Myocyte (in vitro differentiated cells): ENCODE measurements at places on chromosomes 2 and 18. TPM values are rescaled to one million over a fixed set of nuclear protein-coding genes. Genes with fewer than 3 reads are reported as not detected.
A peak's percentile ranks its signal among the peaks of the same experiment; 100 is the strongest.

Gene ASB18
- 0.24 and 0.31 TPM in 2 replicates for total RNA-seq

DNA sequence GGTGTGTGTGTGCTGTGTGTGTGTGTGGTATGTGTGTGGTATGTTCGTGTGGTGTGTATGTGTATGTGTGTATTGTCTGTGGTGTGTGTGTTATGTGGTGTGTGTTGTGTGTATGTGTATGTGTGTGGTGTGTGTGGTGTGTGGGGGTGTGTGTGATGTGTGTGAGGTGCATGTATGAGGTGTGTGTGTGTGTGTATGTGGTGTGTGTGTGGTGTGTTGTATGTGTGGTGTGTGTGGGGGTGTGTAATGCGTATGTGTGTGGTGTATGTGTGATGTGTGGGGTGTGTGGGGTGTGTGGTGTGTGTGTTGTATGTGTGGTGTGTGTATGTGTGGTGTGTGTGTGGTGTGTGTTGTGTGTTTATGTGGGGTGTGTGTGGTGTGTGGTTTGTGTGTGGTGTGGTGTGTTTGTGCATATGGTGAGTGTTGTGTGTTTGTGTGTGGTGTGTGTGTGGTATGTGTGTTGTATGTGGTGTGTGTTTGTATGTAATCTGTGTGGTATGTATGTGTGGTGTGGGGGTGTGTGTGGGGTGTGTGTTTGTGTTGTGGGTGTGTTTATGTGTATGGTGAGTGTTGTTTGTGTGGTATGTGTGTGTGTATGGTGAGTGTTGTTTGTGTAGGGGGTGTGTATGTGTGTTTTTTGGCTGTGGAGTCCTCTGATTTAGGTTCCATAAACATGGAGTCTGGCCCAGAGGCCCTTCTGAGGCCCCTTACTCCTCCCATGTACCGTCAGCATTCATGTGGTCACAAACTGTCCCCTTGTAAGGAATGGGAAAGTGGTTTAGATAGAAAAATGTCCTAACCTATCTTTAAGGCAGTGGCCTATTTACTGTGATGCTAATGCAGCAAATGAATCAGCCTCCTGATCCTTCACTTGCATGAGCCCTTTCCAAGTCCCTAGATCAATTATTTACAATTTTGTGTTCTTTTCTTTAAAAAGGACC, 116.0 kb downstream of the ALPK2 start:
- no peak for DNase-seq

GRCh38 chr2:85551698-85552678, 9.3 kb downstream of the GGCX start:
- DNase-seq = peak; percentile 86

DNA sequence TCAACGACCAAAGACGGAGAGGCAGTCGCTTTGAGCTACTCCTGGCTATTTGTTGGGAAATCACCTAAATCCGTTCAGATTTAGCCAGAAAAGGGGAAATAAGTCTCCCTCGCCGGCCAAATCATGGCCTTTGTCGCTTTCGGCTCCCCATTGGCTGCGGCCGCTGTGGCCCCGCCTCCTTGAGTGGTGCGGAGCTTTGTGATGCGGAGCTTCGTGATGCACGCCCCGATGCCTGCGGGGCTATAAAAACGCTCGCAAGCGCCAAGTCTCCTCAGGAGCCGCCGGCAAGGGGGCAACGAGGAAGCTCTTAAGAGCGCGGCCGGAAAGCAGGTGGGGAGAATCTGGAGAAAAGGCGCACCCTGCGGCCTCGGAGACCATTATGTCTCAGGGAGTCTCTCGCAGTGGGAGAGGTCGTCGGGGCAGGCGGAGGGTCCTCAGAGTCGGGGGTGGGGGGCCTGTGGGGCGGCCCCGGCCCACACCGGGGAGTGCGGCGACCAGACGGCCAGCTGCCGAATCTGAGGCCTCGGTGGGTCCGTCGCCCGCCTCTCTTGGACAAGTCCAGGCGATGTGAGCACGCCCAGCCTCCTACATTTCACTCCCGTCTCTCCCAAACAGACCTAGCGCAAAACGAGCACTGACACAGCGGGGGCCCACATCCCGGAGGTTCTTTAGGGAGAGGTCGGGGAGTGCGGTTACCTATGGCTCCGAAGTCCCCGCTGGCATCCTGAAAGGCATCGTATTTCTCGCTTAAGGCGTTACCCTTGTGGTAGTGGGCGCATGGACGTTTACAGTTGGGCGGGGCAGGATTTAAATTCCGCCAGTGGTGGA, at the start of gene CABYR:
Gene CABYR, plus strand, starts transcription at position 274 of the 828 bp plus-strand sequence. CDS start 4,053 bp downstream, outside the sequence.
- DNase-seq = peak; percentile 59
